ENCODE measurements at places on chromosomes 3 and 15.

GRCh38 chr15:66986951-66987350 is 78.5 kb upstream of the SMAD3 start:
- no peak for DNase-seq

DNA sequence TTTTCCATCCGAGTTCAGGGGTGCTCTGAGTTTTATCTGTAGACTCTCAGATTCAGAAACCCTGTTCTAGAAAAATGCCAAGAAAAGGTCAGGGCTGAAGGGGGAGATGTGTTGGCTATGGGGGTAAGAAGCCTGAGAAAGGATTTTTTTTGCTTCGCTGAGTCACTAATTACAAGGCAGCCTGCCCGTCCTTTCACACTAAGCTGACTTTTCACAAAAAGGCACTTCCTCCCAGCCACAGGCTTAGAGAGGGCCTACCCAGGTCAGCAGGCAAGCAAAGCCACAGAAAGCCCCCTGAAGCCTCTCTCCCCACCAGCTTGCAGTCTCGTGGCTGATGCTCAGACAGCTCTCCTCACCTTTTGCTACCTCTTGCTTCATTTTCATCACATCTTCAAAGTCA is 192.6 kb upstream of the PRICKLE2 start:
- DNase-seq, result no peak

DNA sequence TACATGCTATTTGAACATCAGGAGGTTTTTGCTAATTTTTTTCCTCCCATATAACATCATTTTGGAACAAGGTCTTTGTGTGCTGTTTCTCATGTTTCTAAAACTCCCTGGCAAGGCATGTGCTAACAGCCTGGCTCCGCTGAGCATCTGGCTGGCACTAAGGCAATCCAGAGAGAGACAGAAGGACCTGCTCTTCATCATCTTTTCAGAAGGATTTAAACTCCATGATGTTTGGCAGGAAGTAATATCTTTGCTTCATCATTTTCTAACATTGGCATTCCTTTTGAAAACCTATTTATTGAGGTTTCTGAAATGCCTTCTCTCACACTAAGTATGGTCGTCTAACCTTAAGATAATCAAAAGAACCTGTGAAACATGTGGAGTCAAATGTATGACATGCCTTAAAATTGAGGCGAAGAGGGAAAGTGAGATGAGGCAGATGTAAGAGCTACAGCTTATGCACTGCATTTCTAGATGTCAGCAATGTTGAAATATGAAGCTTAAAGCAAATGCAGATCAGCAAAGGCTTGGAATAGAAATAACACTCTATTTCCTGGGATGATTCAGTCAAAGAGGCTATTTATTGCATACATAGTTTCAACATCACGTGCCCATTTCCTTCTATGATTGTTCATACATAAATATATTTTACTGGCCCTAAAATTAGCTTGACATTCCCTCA is 592.0 kb downstream of the ZNF385D start:
- DNase-seq, result no peak

DNA sequence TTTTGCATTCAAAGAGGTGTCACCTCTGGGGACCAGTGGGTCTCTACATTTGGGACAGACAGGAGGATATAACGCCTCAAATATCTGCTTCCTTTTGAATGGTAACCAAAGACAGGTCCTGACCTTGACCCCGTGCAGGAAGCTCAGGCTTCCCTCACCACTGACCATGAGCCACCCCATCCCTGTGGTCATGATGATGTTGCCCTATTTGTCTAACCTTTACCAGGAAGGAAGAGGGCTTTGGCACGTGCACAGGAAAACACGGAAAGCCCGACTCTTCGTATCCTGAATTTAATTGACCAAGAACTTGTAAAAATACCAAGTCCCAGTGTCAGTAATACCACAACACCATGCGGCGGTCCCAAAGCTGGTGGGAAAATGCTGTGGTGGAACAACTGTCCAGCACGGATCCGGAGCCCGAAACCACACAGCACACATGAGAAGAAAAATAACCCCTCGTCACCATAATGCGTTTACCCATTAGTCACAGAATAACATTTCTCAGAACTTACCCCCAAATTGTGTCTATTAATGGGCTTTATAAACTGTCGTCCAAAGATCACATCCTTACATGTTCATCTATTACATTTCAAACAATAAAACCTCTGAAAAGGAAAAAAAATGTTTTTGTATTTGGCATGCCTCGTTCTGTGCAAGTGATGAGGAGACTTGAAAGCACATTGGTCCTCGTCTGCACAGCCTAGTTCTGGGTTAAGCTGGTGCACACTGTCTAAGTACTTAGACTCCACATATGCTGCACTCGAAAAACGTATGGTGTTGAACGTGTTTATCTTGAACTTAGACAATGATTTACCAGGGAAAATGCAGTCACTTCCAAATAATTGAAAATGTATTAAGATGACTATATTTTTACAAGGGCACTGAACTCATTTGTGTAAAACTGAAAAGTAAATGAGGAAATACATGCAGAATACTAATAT is 118.9 kb upstream of the IGF1R start:
- DNase-seq, result no peak

DNA sequence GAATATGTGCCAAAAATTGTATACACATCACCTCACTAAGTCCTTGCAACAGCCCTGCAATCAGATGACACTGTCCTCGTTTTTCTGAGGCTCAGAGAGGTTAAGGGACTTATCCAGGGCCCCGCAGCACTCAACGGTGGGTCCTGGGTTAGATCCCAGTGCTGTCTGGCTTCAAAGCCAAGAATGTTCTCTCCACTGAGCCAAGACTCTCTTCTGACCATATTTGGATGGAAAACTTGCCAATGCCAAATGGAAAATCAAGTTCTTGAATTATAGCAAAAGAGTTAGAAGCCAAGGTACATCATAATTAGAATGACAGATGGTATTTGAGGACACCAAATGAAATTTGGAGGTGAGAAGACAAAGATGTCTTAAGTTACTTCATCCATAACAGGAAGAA is 75.9 kb downstream of the NCEH1 start:
- DNase-seq, result no peak

GRCh38 chr15:74716651-74717050 is 8.7 kb downstream of the CYP1A1 start:
- DNase-seq, result no peak

GRCh38 chr15:31516440-31516839 is 189.8 kb downstream of the KLF13 start:
- no peak for DNase-seq
